Kidney epithelial cell (primary cell): ENCODE measurements at places on chromosomes 3 and 15. TPM values are rescaled to one million over a fixed set of nuclear protein-coding genes. Genes with fewer than 3 reads are reported as not detected.

DNA sequence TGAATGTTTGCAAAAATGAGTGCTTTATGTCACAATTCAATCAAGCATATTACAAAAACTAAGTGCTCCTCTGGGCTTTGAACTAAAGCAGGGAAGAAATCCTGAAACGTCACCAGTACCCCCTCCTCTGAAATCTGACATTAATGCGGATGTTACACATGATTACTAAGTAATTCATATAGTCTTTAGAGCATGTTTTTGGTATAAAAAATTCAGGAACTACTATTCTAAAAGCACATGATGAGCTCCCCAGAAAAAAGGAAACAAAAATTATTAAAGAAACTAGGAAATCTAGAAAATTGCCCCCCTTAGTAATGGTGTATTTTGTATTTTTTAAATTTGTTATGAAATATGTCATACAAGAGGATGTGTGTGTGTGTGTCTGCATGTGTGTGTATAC is 87.7 kb downstream of the MYO5A start:
- DNase-seq = no peak

DNA sequence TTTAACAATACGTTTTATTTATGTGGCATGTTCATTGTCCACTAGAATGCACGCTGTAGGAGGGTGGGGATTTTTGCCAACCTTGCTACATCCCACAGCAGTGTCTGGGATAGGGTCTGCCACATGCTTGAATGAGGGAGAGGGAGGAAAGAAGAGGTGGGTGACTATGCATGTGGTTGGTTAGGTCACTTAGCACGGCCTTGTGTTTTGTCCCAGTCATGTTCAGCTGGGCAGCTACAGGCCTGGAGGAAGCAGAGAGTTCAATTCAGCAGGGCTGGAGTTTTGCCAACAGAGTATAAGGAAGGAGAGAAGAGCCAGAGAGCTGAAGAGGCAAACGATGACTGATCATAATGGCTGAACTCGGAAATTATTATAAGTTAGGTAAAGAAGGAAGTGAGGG is 268.4 kb upstream of the NSMCE3 start:
- DNase-seq = no peak

DNA sequence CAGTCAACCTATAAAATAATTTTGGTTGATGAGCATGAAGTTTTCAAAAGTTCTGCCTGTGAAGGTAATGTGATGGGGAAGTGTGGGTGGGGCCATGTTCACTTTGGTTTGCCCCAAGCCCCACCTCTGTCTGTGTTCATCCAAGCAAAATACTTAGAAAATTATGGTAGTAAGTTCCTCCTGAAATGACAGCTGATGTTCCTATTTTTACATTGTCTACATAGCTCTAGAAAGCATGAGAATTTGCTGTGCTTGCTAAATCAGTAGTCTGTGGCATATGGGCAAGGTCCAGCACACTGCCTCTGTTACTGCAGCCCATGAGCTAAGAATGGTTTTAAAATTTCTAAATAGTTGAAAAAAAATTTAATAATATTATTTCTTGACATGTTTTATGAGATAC is 21.9 kb upstream of the CP start:
- no peak for DNase-seq

DNA sequence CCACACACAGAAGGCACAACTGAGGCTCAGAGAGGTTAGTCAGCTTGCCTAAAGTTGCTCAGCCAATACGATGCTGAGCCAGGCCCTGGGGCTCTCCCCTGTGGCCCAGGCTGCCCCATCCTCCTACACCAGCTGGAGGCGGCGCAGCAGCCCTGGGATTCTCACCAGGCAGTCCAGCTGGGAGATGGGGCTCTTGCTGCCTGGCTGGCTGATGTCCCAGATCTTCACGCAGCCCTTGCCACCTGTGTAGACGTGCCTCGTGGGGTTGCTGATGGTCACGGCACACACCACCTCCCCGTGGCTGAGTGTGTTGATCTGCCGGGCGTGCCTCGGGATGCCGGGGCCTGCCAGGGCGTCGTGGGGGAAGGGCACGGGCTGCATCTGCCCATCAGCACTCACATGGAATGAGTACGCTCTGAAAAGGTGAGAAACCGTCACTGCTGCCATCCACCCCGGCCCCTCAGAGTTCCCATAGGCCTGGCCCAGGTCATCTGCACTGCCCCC is 42.8 kb downstream of the TLE3 start:
- DNase-seq = no peak

- no peak for DNase-seq
Measured at GRCh38 chr3:177005718-177006405, 191.4 kb downstream of the TBL1XR1 start.

DNA sequence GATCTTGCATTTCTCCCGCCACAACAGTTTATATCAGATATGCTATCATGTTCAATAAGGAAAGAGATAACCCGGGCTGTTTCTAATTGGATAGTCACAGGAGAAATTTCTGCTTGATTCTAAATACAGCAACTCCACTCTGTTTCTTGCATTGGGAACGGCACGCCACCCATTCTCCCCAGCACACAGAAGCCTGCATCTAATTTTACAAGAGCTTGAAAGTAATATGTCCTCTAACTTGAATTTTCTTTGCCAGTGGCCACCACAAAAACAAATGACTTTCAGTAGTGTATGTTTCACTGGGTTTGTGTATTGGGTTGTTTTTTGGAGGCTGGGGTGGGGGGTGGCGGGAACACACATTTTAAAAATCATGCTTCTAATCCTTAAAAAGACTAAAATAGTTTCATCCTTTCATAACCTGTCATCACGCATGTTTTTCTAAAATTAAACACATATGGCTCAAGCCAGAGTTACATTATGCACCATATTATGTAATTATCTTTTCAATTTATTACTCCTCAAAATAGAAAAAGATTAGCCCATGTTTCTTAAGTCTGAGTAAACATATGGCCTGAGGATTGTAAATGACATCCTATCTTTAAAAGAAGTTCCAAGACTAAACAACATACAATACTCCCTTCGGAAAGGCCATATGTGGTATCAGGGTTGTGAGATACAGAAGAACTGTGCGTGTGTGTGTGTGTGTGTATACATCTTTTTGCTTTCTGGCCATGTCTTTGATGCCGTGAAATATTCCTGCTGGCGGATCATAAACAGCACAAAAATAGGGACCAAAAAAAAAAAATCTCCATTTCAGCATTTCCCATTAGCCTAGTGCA is 176.3 kb downstream of the FOXP1 start:
- DNase-seq = no peak

DNA sequence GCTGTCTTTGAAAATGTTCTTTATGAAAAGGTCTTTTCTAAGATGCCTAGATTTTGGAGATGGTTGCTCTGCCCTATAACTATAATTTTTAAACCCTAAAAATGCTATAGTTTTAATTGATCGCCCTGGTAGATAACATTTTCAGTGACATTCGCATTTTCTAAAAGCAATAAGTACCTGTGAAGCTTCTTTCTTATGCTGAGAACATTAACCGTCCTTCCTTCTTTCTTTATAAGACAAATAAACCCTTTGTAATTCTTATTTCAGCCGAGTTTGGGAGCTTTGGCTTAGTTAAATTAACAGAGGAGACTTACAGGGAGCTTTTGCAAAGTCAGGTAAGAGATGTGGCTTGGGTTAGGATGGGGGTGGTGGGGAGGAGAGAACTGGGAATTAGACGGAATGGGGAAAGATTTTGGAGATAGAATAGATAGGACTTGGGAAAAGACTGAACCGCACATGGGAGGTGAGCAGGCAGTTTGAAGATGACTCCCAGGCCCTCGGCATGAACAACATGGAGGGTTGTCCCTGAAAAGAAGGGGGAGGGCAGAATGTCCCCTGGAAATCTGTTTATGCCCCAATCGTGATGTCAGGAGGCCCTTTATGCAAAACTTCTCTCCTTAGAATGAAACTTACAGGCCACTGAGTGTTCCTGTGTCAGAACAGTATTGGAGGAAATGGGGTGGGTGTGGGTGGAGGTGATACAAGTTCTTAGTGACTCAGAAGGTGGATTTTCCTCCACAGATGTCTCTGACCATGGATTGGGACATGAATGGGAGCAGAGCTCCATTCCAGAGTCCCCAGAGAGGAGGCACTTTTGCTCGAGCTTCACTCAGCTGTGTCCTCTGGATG is 76.2 kb upstream of the LARS2 start:
- no peak for DNase-seq

DNA sequence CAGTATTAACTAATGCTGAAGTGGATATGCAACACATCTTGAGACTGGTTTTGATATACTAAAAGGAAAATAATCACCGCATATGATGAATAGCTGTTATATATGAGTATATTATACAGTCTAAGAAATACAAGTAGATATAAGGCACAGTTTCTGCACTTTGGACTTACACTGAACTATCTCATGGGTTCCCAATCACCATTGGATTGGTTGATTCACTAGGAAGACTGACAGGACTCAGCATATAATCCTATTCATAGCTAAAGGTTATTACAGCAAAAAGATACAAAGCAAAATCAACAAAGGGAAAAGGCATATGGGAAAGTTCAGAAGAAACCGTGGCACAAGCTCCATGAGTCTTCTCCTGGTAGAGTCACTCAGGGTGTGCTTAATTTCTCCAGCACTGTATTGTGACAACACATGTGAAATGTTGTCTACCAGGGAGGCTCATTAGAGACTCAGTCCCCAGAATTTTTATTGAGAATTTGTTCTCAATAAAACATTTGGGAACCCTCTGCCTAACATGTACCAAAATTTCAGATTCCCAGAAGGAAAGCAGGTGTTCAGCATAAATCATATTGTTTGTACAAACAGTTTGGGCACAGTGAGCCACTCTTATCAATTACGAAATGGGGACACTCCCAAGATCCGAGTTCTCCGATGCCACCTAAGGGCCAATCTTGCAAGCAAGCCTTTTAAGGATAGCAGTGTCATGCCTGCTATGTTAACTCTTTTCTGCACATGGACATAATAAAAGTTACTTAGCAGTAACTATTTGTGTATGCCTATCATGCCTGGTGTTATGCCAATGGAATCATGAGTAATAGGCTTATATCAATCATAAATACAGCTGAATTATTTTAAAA is 26.8 kb downstream of the CMC1 start:
- no peak for DNase-seq

DNA sequence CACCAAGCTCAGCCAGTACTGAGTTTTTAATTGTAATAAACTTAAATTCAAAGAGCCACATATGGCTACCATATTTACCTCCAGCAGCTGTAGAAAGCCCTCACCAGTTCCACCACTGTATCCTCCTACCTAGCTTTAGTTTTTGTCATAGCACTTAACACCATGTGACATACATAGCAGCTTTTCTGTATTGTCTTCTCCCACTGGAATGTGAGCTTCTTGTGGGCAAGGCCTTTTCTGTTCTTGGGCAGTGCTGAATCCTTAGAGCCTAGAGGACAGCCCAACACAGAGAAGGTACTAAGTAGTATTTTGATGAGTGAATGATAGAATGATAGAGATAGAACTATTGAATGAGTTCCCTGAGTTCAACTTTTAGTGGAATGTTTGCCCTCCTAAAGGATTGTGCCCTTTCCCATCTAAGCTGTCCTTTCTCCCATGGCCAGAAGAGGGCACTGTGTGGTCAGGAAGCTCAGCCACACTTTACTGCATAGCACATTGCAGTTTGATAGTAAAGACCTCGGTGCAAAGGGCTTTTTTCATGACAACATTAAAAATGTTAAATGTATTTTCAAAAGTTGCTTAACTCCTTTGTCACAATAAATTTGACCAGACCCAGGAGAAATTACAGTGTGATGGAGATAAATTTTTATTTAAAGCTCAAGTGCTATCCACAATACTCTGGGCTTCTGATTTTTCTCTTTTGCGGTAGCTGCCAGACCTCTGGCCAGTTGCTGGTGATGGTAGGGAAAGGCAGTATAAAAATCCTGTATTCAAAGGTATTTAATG is 115.8 kb downstream of the GHSR start:
- DNase-seq = no peak

- DNase-seq = no peak
Measured at GRCh38 chr3:180961087-180961486, 28.4 kb downstream of the DNAJC19 start.

- DNase-seq = no peak
Measured at GRCh38 chr3:26260139-26260538, 362.4 kb upstream of the LRRC3B start.

- DNase-seq = no peak
Measured at GRCh38 chr3:192825657-192826200, 91.9 kb downstream of the MB21D2 start.

DNA sequence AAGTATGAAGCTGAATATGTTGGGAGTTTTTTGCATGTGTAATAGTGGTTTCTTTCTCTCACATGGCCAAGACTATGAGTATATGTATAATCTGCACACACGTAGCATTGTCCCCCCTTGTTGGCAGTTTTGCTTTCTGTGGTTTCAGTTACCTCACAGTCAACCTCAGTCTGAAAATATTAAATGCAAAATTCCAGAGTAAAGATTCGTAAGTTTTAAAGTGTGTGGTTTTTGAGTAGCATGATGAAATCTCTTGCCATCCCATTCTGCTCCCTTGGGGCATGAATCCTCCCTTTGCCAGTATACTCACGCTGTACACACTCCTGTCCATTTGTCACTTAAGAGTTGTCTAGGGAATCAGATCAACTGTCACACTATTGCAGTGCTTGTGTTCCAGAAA is 742.0 kb upstream of the CCDC54 start:
- DNase-seq = peak; percentile 25

GRCh38 chr15:77091097-77091496 is 20.2 kb upstream of the TSPAN3 start:
- DNase-seq = no peak

DNA sequence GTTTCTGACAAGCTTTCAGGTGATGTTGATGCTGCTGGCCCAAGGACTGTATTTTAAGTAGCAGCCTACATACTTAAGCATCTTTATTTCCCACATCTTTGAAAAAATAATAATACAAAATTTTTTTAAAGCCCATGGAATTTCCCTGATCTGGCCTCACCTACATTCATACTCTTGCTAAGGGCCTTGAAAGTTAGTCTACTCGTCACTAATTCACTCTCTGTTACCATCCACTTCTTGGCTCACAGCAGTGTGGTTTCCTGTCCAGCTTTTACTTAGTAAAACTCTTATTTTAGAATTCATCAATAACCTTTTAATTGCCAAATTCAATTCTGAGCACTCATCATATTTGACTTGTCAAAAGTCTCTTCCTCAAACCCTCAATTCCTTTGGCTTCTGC is 59.3 kb upstream of the CRTC3 start:
- DNase-seq = no peak

GRCh38 chr3:170361711-170362110 is 4.2 kb downstream of the SKIL start:
- no peak for DNase-seq

GRCh38 chr3:35639254-35640186 is at the start of gene ARPP21:
TSS of gene ARPP21 (plus strand) at chr3:35639525. CDS start at chr3:35681752, 42,227 bp downstream.
- DNase-seq = no peak

PRR20G gene
- total RNA-seq = 0.75 TPM in 1 of 2 replicates, not detected in the other

BBX gene
- 50.7 and 62.2 TPM in 2 replicates for total RNA-seq

LSMEM2 gene
- not detected in 2 replicates for total RNA-seq

IRAK2 gene
- 65.5 and 72.8 TPM in 2 replicates for total RNA-seq

PAK6 gene
- total RNA-seq = 15.3 and 17.7 TPM in 2 replicates

PYDC2 gene
- total RNA-seq = not detected in 2 replicates

PIF1 gene
- 1.9 and 2.3 TPM in 2 replicates for total RNA-seq

MESP1 gene
- 2.6 and 2.8 TPM in 2 replicates for total RNA-seq

LRRN1 gene
- total RNA-seq = 19.7 and 26.8 TPM in 2 replicates

AGTR1 gene
- total RNA-seq = not detected in 2 replicates

CHRFAM7A gene
- 1.1 and 8.5 TPM in 2 replicates for total RNA-seq

RUVBL1 gene
- 68.4 and 68.7 TPM in 2 replicates for total RNA-seq

SLC6A11 gene
- total RNA-seq = 0.04 TPM in 1 of 2 replicates, not detected in the other

RAD51 gene
- total RNA-seq = 1.3 and 2.7 TPM in 2 replicates

TIGIT gene
- not detected in 2 replicates for total RNA-seq

TF gene
- under 0.01 TPM in 1 of 2 replicates, not detected in the other for total RNA-seq
